ENCODE measurements at places on chromosomes 4 and X.
A peak's percentile ranks its signal among the peaks of the same experiment; 100 is the strongest.

DNA sequence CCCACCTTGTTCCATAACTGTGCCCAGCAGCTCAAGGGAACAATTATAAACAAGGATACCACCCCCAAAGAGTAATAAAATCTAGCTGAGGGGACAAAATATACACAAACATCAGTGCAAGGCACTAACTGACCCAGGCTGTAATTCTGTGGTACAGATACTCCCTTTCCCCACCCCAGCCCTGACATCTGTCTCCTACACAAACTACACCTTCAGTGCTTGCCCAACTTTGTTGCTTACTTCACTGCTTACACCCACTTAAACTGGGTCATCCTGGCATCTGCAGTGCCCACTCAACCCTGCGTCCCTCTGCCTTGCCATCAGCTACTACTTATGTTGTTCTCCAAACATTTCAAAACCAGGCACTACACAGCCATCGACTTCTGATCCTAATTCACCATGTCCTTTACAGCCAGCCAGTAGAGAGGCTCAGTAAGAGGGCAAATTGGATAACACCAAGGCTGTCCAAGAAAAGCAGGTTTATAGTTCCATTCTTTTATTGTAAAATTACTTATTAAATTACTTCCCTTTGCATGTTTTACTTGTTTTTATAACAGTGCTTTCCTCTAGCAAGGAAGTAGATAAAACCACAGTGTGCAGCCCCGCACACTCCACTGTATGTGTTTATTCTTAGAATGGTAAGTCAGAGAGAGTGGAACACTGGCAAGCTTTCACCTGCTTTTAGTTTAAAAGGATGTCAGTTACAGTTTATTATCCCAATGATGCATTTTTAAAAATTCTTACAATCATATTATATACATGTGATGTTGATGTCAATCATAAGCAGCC, 149.6 kb downstream of the INPP4B start:
- no peak for DNase-seq

GRCh38 chr4:21569638-21570037, 378.9 kb downstream of the KCNIP4 start:
- DNase-seq, result no peak

DNA sequence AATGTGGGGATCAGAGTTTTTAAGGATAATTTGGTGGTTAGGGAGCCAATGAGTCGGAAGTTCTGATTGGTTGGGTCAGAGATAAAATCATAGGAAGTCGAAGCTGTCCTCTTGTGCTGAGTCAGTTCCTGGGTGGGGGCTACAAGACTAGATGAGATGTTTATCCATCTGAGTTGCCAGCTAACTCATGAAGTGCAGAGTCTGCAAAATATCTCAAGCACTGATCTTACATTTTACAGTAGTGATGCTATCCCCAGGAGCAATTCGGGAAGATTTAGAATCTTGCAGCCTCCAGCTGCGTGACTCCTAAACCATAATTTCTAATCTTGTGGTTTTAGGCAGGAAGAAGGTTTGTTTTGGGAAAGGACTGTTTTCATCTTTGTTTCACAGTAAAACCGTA, 565.8 kb upstream of the SPANXN1 start:
- no peak for DNase-seq

DNA sequence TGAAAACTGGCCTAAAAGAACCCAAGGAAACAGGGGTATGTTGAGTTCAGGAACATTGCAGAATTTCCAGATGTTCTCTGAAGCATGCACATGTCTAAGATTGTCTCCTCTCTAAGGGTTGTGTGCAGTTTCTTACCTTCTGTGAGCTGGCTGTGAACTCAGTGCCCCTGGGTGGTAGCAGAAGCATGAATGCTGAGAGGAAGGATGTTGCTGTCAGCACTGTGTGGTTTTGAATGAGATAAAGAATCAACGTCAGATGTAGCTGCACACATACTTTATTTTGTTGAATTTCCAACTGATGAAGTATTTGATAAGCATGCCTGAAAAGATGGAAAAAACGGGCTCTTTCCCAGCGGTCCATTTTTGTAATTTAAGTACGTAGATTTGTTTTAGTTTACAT, 23.8 kb upstream of the CD38 start:
- DNase-seq, result no peak

- DNase-seq, result no peak
Measured at GRCh38 chr4:72313121-72313520, 255.9 kb downstream of the ADAMTS3 start.

GRCh38 chrX:69066021-69066757, 99.1 kb downstream of the PJA1 start:
- DNase-seq, result no peak

- no peak for DNase-seq
Measured at GRCh38 chr4:76626686-76627465, 191.8 kb downstream of the SHROOM3 start.

DNA sequence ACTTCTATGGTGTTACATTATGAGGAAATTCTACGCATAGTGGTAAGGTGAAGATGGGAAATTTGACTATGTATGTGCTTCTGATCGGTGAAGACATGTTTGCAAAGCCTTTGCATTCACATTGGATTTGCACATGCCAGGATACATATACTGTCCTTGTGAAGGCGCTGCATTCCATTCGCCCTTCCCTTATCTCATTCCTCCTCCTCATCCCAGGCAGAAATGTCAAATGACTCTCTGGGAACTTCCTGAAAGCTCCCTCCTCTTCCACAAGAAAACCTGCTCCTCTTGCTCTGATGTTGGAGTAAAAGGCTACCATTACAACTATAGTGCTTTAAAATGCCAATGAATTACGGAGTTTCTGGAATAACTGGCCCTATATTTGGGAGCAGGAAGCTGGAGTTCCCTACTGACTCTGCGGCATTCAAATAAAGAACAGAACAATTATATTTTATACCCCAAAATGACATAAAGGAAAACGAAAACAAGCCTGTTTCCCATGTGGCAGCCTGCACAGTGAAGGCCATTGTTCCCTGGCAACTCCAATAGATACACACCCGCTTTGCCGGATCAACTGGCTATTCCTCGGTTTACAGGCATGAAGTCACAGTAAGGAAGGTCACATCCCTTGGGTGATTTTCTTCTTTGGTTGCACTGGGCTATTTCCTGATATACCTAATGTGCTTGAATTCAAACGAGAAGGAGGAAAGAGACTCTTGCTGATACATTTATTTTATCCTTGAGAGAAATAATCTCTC, 84.5 kb downstream of the AREG start:
- DNase-seq, result no peak

DNA sequence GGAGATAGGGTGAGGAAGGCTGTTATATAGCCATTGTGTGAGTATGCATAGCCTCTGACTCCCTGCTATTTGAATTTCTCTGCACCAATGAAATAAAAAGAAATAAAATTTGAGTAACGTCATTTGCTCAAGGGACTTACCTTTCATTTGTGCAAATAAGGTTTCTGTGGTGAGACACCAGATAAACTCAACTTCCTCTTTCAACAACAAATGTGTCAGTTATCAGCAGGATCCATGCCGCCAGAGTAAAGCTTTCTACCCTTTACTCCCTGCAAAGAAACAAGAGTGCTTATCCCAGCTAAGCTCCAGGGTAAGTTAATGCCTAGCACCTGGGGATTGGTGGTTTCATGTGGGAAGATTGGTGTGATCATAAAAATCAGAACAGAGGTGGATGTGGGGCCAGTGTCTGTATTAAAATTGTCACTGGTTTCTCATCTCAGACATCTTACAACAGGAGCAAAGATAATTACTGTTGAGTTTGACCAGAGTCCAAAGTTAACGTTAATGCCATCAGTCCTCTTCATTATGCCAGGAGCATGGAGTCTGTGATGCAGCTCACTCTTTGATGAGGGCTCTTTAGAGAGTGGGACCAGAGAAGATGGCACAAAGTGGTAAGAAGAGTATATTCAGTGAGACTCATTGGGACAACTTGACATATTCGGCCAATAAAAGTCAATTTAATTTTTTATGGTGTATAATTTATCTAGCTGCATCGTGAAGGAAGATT, at the start of gene P2RY10:
Gene P2RY10, plus strand, starts transcription at position 206 of the 727 bp plus-strand sequence. CDS start 15,130 bp downstream, outside the sequence.
- no peak for DNase-seq

DNA sequence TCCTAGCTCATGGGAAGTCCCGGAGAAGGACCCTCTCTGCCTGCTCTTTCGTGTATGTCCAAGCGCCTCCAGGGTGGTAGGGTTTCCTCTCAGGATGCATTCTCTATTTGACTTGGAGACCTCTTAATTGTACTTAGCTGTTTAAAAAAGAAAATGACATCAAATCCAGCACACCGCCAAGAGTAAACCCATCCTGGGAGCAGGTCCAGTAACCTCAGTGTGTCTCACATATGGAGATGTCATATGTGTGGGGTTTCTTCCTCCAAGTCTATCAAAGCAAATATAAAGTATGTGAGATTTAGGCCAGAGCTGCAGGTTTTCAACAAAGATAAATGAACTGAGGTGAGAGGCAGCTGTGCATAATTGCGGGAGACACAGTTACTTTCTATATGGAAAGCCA, 209.4 kb upstream of the ANXA3 start:
- no peak for DNase-seq

GRCh38 chr4:114659386-114660008, 60.9 kb downstream of the UGT8 start:
- DNase-seq, result peak; percentile 41

GRCh38 chr4:24662542-24662941, 78.2 kb upstream of the DHX15 start:
- no peak for DNase-seq

- no peak for DNase-seq
Measured at GRCh38 chr4:118807659-118808058, 28.3 kb downstream of the SEC24D start.

DNA sequence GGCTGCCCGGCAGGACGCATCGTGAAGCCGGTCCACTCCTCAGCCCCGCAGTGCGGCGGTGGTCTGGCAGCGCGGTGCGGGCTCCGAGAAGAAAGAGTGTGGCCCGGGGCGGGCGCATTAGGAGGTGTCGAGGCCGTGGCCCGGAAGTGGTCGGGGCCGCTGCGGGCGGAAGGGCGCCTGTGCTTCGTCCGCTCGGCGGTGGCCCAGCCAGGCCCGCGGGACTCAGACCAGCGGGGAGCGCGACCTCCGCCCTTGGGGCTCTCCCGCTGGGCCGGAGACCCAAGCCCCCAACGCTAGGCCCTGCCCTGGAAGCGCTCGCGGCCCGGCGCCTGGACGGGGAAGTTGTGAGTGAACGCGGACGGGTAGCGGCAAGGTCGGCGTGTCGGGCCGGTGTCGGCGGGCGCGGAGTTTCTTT, 60.0 kb downstream of the HS3ST1 start:
- DNase-seq, result no peak

DNA sequence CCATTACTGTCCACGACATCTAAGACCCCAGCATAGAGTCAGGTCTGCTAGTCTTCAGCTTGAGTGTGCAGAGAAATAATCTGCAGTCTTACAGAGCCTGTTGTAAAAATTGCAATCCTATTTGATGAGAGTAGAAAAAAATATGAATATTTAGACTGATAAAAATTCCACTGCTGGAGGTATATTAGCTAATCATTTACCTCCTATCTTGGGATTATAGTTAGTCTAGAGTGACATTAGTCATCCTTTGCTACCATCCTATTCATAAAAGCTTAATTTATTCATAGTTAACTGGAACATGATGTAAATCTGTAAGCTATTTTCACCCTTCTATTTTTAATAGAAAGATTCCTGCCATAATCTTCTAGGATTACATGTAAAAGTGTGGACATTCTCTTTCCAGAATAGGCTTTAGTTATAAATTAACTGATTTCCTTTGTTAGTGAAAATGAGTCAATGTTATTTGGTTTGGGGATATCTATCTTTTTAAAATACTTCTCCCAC, 26.7 kb downstream of the C4orf54 start:
- no peak for DNase-seq

DNA sequence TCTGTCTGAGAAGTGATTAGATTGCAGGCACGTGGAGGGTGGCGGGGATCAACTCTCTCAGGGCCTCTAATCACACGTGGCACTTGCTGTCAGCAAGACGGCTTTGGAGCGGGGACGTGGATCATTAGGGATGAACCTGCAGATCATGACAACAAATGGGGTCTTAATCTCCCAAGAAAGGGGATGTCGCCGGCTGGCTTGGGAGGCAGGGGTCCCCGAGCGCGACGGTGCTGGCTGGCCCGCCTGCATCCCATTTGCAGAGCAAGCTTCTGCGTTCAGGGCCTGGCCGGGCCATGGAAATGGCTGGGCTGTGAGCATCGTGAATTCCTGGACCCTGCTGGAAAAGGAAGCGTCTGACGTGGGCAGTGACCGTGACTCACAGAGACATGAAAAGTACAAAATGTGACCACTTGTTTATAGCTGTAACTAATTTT, 85.1 kb upstream of the SHOX start:
- DNase-seq, result no peak

DNA sequence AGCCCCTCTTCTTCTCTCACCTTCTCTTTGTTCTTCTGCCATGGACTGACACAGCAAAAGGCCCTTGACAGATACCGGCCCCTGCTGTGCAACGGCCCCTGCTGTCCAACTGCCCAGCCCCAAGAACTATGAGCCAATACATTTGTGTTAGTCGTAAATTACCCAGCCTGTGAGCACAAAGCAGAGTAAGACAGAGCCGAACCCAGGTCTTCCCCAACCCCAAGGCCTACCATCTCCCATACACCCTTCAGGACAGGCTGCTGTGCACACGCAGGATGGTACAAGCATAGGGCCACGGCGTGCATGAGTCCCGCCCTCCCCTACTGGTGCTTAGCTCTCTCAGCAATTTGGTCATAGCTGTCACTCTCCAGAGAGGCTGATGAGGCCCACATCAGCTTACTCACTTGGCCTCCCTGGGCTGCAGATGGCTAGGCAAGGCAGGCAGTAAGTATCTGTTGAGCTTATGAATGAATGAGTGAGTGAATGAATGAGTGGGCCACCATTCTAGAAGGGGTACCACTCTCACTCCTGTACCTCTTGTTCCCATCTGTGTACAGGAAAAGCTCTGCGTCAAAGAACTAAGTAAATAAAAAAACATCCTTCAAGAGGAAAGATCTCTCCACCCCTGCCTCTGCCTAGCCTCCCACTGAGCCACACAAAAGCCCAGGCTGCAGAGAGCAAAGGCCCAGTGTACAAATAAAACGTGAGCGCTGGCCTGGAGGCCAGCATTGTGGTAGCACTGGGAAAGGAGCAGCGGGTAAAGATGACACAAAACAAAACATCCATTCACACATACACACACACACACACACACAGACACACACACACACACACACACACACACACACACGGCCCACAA, 13.9 kb downstream of the WDR1 start:
- no peak for DNase-seq

GRCh38 chr4:174435974-174436373, 86.3 kb downstream of the HPGD start:
- no peak for DNase-seq

- no peak for DNase-seq
Measured at GRCh38 chr4:93086356-93086755, 742.2 kb upstream of the ATOH1 start.

- no peak for DNase-seq
Measured at GRCh38 chrX:11530621-11531020, 135.1 kb downstream of the ARHGAP6 start.

GRCh38 chr4:180811556-180811955, 1431.6 kb upstream of the TENM3 start:
- no peak for DNase-seq

GRCh38 chr4:85024671-85025070, 58.2 kb upstream of the WDFY3 start:
- no peak for DNase-seq

GRCh38 chrX:13168269-13168668, 123.8 kb upstream of the FAM9C start:
- peak; percentile 80 for DNase-seq
